ENCODE measurements at places on chromosomes 13 and 19.
A peak's percentile ranks its signal among the peaks of the same experiment; 100 is the strongest.

GRCh38 chr13:91313103-91313502 lies 34.4 kb upstream of the MIR17HG start:
- DNase-seq, result peak; percentile 1

- DNase-seq, result no peak
These were observed 27.6 kb downstream of the AP2S1 start for GRCh38 chr19:46823049-46823448.

GRCh38 chr13:96221471-96221870 lies 131.6 kb downstream of the HS6ST3 start:
- no peak for DNase-seq

- no peak for DNase-seq
These were observed 147.1 kb downstream of the CDK8 start for GRCh38 chr13:26401069-26401468.

DNA sequence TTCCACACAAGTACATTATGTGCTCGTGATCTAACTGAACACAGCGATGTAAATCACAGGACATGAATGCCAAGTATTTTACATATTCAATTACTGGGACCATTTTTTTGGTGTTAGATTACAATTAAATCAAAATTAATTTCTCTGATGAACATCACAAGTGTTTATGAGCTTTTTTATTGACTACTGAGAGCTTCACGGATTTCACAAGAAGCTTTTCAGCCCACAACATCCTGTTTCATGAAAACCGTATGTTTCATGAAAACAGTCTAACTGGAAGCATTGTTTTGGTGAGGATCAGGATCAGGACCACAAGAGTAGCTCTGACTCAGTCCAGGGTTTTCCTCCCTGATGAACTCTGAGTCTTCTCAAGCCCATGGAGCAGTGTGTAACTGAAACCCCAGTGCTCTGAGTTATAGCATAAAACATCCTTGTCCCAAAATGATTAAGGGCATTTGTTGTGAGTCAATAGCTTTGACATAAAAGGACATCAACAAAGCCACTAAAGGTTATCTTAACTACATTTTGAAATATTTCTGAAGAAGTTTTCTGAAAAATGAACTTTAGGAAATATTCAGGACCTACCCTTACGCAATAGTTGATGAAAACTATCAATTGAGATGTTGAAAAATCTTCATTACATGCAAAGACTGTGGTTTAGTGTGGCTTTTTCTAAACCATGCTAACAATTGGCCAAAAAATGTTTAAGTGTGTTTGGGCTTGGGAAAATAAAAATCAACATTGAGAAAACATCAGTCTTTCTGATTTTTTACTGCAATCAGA lies 49.3 kb downstream of the UFM1 start:
- peak; percentile 19 for DNase-seq

DNA sequence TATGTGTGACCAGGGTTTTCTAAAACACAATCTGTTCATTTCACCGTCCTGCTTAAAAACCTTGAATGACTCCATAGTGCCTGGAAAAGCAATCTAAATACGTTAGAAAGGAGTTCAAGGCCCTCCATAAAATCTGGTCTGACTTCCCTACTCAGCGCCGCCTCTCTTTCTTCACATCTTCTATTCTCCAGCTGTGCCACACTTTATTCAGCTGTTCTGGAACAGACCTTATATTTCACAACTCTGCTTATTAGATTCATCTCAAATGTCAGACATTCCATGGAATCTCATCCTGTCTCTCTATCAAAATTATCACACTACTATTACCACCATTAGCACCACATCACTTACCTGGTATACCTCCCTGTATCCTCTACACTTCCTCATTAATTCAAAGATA lies 19.8 kb upstream of the SPART start:
- DNase-seq, result no peak

GRCh38 chr19:51016798-51017683 lies 2.5 kb downstream of the KLK10 start:
- DNase-seq, result peak; percentile 56

DNA sequence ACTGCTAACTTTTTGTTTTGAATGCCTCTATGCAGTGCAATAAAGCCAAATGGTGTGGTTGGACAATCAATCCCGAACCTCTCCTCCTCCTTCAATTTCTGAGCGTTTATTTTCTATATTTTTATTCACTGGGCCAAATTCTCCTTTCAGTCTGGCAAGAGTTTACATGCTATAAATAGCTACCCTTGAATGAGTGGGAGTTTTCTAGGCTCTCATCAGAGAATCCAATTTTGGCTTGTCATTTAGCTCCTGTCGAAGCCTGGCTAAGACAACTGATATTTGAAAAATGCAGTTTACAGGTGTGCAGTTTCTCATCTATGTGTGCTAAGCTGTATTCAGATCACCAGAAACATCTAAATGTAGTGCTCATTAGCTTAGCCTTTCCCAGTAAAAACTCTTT lies 61.8 kb downstream of the OLFM4 start:
- DNase-seq, result no peak

DNA sequence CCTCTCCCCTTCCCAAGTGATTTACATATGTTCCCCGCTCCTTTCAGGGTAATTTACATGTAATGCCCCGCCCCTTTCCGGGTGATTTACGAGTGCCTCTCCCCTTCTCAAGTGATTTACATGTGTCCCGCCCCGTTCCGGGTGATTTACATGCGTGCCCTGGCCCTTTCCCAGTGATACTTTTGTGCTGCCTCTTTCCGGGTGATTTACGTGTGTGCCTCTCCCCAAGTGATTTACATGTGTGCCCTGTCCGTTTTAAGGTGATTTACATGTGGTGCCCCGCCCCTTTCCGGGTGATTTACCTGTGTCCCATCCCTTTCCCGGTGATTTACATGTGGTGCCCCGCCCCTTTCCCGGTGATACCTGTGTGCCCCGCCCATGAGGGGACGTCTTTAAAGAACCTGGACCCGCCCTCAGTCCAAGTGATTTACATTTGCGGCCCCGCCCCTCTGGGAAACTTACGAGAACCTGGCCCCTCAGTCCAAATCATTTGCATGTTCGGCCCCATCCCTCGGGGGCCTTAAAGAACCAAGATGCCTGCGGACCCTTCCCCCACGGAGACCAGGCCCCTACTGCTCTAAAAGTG lies 559 bp upstream of the LENG9 start:
- peak; percentile 97 for DNase-seq

DNA sequence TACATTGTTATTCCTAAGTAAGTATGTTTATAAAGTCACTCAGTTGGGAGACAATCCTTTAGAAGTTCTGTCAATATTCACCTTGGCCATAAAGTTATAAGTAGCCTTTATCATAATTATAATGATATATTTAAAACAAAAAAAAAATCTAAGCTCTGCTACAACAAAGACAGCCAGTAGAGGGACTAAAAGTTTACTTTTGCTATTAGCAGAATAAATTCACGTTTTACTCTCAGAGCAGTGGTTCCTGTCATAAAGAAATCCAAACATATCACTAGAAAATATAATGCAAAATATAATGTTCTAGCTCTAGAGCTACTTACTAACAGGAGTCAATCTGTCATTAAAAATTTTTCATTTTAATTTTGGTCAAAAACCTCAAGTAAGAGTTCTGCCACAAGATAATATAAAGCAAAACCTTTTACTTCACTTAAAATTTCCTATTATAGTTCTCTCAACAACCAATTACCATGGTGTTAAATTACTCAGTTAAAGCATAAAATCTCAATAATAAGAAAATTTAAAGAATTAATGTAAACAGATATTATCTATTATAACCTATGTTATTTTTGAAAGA lies 17.7 kb downstream of the INTS6 start:
- DNase-seq, result peak; percentile 35

- DNase-seq, result no peak
These were observed 25.5 kb upstream of the CCNP start for GRCh38 chr19:40251991-40252390.

- peak; percentile 56 for DNase-seq
These were observed 415.0 kb downstream of the FOXO1 start for GRCh38 chr13:40251343-40252032.

DNA sequence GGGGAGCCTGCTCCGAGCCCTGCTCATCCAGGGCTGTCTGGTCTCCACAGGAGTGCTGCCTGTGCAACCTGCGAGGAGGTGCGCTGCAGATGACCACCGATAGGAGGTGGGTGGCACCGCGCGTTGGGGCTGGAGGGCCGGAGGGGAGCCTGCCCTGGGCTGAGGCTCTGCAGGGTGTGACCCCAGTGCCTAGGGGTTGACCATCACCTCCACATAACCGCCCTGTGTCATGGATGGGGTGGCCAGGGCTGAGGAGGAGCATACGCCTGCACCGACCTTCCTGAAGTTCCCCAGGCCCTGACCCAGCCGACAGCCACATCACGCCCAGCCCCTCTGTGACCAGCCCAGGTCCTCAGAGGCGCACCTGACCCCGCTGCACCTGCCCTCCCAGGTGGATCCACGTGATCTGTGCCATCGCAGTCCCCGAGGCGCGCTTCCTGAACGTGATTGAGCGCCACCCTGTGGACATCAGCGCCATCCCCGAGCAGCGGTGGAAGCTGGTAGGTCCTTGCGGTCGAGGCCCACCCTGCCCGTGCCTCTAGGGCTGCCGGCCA lies 168.7 kb downstream of the KDM4B start:
- DNase-seq, result no peak

GRCh38 chr19:12884926-12885748 lies 1.9 kb downstream of the KLF1 start:
- DNase-seq, result peak; percentile 82

DNA sequence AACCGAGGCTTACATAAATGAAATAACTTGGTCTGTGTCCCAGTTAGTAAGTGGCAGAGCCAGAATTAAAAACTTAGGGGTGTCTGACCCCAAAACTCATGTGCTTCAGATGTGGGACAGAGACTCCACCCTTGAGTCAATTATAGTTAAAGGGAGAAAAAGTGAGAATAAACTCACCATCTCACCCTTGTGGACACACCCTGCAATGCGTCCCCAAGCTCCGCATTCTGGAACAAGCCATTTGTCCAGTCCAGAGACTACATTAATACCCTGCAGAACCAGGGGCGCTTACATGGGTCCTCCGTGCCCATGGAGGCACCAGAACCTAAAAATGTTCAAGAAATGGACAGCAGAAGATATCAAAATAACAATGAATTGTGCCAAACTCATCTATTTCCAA lies 207.0 kb upstream of the ZNF507 start:
- DNase-seq, result no peak

DNA sequence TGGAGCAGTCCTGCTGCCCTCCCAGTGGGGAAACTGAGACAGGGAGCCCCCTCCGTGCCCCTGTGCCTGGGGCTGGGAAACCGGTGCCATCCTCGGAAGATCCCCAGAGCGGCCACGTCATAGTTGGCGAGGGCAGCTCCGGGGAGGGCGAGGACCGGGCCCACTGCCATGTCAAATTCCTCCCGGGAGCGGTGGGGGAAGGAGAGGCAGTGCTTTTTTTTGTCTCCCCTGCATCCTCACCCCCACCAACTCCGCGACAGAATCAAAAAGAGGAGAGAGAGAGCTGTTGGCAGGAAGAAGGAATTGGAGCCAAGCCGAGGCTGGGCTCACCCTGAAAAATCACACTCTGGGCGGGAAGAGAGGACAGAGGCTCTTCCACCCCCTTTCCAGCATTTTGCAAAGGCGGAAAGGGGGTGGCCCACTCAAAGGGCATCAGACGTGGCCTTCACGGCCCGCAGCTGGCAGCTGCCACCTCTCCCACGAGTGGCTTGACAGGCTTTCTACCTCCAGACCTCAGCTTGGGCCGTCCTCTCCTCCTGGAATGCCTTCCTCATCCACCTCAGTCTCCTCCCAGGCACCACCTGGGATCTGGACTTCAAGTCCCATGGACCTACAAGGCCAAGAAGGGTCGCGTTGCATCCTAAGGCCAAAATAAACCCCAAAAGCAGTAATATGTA lies 19.6 kb upstream of the NFIC start:
- DNase-seq, result no peak

- peak; percentile 13 for DNase-seq
These were observed 15.4 kb upstream of the CD22 start for GRCh38 chr19:35313587-35313986.

- peak; percentile 86 for DNase-seq
These were observed 221.9 kb downstream of the TSHZ3 start for GRCh38 chr19:31127134-31127967.

DNA sequence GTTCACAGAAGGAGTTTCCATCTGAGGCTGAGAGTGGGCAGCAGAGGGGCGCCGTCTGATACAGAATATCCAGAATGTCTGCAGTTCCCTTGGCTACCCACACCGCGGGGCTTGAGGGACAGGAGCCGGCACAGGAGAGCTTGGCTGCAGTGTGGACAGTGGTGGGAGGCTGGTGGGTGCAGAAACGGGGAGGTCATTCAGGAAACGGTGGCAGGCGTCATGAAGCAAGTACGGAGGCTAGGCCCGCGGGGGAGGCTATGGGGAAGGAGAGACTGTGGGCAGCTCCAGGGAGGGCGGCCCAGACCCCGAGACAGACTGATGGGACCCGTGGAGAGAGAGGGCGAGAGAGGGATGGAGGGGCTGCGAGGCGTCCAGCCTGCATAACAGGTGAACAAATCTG lies 55.2 kb upstream of the UQCRFS1 start:
- no peak for DNase-seq

DNA sequence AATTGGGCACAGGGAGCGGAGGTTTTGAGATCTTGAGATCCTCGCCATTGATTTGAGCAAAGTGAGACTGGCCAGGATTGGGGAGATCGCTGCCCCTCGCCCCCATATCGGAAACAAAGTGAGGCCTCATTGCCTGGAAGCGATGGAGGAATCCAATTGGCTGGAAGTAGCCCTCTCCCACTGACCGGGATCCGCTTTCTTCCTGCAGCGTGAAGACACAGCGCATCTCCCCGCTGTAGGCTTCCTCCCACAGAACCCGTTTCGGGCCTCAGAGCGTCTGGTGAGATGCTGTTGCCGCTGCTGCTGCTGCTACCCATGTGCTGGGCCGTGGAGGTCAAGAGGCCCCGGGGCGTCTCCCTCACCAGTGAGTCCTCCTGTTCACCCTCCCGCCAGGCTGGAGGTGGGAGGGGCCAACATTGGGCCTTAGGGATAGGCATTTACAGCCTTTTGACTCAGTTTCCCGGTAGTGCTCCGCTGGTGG lies 438 bp downstream of the PRKCSH start:
- DNase-seq, result peak; percentile 19

DNA sequence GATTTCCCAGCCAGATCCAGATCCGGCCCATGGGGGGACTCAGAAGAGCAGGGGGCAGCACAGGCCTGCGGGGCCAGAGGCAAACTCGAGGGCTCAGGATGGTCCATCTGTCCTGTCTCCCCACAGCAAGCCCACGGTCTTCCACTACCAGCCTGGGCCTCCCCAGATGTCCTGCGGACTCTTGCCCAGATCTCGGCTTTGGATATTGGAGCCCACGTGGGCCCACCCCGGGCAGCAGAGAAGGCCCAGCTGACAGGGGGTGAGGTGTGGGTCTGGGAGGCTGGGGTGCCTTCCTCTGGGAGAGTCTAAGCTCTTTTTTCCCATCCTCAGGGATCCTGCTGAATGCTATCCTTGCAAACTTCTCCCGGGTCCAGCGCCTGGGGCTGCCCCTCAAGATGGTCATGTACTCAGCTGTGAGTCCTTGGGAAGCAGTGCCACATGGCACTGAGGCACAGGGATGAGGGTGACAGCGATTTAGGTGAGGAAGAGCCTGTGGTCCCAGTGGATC lies 3.4 kb downstream of the ACP4 start:
- no peak for DNase-seq

- no peak for DNase-seq
These were observed 375.7 kb upstream of the SPRY2 start for GRCh38 chr13:80716610-80717081.

GRCh38 chr13:49791315-49791710 lies 1.2 kb downstream of the KPNA3 start:
- DNase-seq, result peak; percentile 40

- no peak for DNase-seq
These were observed 81.4 kb upstream of the UQCRFS1 start for GRCh38 chr19:29294343-29294811.

GRCh38 chr13:48775804-48776203 lies 122.1 kb downstream of the CYSLTR2 start:
- DNase-seq, result peak; percentile 92
